ENCODE measurements at places on chromosomes 7 and 10.

DNA sequence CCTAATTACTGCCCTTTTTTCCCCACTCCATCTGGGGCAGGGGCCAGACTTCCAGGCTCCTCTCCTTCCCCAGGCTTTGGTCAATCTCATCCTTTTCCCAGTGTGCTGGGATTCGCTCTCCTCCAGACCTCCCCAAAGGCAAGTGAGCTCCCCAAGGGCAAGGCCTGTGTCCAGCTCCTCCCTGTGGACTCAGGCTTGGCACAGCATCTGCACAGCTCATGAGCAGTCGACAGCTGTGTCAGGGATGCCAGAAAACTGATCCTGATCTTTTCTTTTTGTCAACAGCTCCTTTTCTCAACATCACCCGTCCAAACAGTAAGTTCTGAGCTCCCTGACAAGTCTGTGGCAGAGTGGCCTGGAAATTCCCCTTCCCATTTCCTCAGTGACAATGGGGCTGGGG, 67.1 kb downstream of the C10orf120 start:
- DNase-seq, result no peak

- no peak for DNase-seq
Measured at GRCh38 chr7:132002343-132002968, 446.0 kb upstream of the PODXL start.

- peak; percentile 61 for DNase-seq
Measured at GRCh38 chr10:79380125-79380945, 33.1 kb downstream of the PPIF start.

GRCh38 chr10:69397972-69398371, 18.7 kb downstream of the TACR2 start:
- DNase-seq, result no peak

- DNase-seq, result peak; percentile 75
Measured at GRCh38 chr10:89643812-89644690, 991 bp downstream of the PANK1 start.

GRCh38 chr10:103580011-103580410, 86.5 kb downstream of the NEURL1 start:
- no peak for DNase-seq

GRCh38 chr10:78013564-78013963, 15.8 kb downstream of the POLR3A start:
- no peak for DNase-seq

DNA sequence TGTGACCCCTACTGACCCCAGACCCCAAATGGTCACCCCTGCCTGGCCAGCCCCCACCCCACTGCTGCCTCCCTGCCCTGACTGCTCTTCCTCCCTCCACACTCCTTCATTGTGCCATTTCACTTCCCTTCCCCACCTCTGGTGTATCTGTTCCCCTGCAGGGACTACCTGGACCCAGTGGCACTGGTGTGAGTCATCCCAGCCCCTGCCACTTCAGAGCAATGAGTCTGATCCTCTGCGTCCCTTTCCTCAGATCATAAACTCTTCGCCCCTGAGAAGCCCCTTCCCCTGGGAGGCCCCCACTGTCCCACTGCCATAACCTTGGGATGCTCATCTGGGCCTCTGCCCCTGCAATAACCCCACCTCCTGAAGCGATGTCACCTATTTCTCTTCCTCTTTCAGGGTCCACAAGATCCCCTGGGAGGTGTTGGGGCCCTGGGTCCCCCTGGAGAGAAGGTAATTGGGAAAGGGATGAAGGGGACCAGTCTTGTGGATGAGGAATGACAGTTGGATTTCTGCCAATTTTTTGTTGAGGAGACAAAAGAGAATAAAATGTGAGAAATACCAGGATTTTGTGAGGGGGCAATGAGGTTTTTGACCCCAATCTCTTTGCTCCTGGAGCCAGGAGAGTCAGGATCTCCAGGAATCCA, 19.1 kb upstream of the VOPP1 start:
- no peak for DNase-seq

- DNase-seq, result no peak
Measured at GRCh38 chr10:112132435-112132834, 51.1 kb downstream of the GPAM start.

- DNase-seq, result no peak
Measured at GRCh38 chr7:81925530-81925929, 155.7 kb upstream of the HGF start.

- DNase-seq, result no peak
Measured at GRCh38 chr10:59674215-59674836, 35.3 kb downstream of the SLC16A9 start.

GRCh38 chr10:17460756-17461155, 6.4 kb upstream of the ST8SIA6 start:
- DNase-seq, result no peak

GRCh38 chr7:64685741-64686140, 19.8 kb downstream of the ZNF107 start:
- no peak for DNase-seq

- DNase-seq, result no peak
Measured at GRCh38 chr10:74681917-74682627, 144.3 kb upstream of the KAT6B start.

DNA sequence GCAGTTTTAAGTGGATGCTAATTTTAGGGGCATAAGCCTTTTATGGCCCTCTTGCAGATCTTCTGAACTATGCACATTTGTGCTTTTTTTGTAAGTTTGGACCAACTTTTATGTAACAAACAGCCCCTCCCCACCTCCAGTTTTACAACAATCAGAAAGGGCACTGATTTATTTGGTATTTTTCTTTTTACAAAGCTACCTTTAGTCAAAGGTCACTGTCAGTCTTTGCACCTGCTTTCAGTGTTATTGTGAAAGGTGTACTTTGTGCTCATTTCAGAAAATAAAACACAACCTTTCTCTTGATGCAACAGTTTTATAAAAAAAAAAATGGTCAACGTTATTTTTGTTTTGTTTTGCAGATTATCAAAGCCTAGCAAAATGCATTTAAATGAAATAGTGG, 39.2 kb downstream of the MPLKIP start:
- no peak for DNase-seq
